Peyer's patch (tissue), 4 donors: ENCODE measurements at places on chromosomes 13 and 19. TPM values are rescaled to one million over a fixed set of nuclear protein-coding genes. Genes with fewer than 3 reads are reported as not detected.

ZNF17 gene
- total RNA-seq = 7.9 TPM

PCP2 gene
- 2.3 TPM for total RNA-seq

DNA sequence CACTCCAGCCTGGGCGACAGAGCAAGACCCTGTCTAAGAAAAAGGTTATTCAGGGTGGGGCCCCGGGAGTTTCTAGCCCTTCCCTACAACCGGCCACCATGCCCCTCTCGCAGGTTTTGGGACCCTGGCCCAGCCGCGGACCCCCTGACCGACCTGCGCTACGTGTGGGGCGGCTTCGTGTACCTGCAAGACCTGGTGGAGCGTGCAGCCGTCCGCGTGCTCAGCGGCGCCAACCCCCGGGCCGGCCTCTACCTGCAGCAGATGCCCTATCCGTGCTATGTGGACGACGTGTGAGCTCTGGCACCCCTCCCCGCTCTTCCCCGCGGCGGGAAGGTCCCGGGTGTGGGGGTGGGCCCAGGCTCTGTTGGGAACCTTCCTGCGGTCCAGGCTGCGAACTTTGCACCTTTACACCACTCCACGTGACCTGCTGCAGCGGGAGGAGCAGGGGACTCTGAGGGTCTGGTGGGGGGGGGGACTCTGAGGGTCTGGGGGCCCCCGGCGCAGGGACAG, 6.3 kb downstream of the ABCA7 start:
- H3K27ac ChIP-seq = no peak overlapping the region
- no peaks in the 10 kb centered on the region for H3K36me3 ChIP-seq
- no peaks in the 10 kb centered on the region for H3K27me3 ChIP-seq
- H3K4me3 ChIP-seq = no peak overlapping the region

GRCh38 chr13:95706356-95706755, 29.4 kb downstream of the DNAJC3 start:
- no peak for DNase-seq
- no peaks in the 10 kb centered on the region for H3K4me1 ChIP-seq
- H3K27me3 ChIP-seq = no peaks in the 10 kb centered on the region
- no peak overlapping the region for H3K27ac ChIP-seq
- H3K36me3 ChIP-seq = no peaks in the 10 kb centered on the region

GRCh38 chr13:32285633-32285965, 29.6 kb downstream of the ZAR1L start:
- no peak overlapping the region for H3K4me3 ChIP-seq
- no peaks in the 10 kb centered on the region for H3K27me3 ChIP-seq
- H3K36me3 ChIP-seq = no peaks in the 10 kb centered on the region
- no peak overlapping the region for H3K27ac ChIP-seq
- H3K4me1 ChIP-seq = no peaks in the 10 kb centered on the region

GRCh38 chr13:21501686-21502085, 42.6 kb upstream of the ZDHHC20 start:
- no peak overlapping the region for H3K4me3 ChIP-seq
- no peak overlapping the region for H3K27ac ChIP-seq
- no peaks in the 10 kb centered on the region for H3K36me3 ChIP-seq
- H3K4me1 ChIP-seq = no peaks in the 10 kb centered on the region
- DNase-seq = no peak
